Activated naive CD4-positive, alpha-beta T cell treated with anti-CD3 and anti-CD28 coated beads, Interleukin-2, amount 50 U/mL, for 72 hours (primary cell): ENCODE measurements at places on chromosomes 4 and X. TPM values are rescaled to one million over a fixed set of nuclear protein-coding genes. Genes with fewer than 3 reads are reported as not detected.

DNA sequence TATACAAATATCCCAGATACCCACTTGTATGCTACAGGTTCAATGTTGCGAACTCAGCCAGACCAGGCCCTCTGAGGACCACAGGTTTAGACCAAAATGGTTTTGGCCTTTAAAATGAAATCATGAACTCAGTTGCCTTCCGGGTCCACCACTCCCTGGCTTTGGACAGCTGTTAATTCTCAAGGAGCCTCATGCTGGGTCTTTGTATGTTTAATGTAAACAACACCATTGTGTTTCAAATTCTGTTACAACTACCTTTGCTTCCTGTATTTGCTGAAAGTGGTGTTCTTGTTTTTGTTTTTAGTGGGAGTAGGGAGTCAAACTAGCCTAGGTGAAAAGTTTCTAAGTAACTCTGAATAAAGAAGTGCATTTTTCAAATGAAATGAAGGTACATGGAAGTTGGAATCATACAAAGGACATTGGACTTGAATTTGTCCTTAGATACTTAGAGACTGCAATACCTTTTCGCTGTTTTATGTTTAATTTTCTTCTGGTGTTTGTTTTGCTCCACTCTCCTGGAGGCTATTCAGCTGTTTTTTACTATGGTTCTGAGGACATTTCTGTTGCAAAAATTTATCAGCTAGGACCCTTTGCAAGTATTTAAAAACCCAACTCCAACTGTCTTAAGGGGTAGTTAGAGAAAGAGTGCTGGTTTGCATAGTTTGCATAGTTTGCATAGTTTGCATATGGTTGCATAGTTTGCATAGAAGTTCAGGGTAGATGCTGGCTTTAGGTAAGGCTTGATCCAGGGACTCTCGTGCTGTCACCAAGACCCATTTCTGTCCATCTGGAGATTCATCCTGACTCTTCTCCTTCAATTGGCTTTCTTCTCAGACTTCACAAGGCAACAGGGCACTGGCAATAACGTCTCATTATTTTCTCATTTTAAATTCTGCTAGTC is 70.1 kb downstream of the MID1IP1 start:
- no peak for DNase-seq

DNA sequence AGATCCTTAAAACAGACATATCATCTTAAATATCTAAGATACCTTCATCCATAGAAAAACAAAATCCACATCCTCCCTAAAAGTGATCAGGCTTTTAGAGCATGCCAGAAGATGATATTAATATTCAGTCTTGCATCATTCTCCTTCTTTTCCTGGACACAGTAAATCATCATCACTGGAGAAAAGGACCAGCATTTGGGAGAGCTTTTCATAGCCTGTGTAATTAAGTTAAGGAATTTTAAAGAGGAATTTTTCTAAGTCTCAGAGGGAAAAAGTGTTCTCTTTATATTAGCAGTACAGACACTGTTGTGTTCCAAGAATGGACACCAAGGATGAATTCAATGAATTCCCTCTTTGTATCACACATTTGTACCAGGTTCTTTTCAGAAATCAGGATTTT is 696 bp downstream of the SCRG1 start:
- DNase-seq: no peak

DNA sequence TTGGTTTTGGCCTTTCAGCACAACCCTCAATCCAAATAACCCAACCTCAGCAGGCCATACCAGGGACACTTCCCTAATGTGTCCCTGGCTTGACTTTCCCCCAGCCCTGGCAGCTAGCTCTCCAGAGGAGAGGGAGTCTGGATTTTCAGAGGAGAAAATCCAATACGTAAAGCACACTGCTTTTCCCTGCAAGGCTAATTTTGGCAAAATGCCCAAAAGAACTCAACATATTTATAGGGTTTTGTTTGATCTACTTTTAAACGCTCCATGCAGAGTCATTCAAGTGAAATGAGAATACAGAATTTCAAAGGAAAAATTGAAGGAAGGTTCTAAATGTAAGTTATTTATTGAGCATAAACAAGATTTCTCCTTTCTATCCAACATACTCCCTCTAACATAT is 167.2 kb downstream of the SH3KBP1 start:
- DNase-seq: no peak

DNA sequence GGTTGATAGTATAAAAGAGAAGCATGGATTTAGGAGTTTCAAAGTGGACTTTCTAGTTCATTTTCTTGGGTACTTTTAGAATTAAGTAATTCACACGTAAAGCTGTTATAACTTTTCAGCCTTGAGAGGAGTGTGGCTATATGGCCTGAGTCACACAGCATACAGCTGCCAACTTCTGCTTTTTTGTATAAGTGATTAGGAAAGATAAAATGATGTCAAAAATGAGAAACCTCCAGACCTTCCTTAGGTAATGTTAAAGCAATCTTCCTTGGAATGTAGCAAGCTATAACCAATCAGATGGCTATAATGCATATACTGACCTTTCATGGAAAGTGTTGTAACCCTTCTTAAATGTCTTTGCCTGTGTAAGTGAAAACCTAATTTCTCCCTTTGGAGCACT is 39.2 kb downstream of the RAB40AL start:
- no peak for DNase-seq

DNA sequence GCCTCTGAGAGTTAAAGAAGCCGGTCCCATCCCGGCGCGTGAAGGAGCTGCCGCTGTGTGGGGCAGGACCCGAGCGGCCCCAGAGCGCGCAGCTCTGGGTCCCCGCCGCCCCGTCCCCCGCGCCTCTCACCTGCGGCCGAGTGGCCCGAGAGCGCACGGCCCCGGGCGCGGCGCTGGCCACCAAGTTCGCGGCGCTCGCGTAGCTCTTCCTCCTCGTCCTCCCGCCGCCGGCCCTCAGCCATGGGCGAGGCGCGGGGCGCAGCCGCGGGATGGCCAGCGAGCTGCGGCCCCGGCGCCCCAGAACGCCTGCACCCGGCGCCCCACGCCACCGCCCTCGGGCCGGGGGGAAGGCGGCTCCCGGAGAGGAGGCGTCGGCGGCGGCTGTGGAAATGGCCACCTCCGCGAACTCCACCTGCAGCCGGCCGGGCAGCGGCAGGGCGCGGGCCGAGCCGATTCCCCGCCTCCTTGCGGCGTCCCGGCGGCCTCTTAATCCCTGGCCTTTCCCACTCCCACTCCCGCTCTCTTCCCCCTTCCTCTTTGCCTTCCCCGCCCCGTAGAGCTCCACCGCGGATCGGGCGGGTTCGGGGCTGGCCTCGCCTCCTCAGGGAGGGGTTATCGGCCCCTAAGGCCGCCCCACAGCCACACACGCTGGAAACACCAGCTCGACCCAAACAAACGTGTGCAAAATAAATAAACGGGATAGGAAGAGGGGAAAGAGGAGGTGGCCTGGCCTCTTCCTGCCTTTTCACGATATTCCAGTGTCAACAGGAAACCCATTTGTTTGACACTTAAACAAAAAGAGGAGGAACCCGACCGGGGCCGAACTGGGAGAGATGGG is at the start of gene SH3D19:
SH3D19 (minus strand) TSS at position 495 of the 838 bp plus-strand sequence; CDS start at position 242, 253 bp downstream.
- DNase-seq: peak; percentile 4

DNA sequence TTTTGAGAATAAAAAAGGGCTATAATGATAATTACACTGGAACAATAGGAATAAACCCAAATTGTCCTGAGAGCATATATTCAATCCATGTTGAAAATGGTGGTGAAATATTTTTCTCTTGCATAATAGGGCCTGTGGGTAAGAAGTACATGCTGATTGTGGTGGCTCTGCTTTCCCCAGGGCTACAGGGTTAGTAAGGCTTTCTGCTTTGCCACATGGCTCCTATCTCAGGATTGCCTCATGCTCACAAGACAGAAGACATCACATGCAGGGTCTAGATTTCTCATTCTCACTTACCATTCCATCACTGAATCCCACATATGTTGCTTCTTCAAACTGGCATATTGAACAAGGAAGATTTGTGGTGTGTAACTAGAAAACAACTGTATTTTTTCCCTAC is 12.4 kb upstream of the VEGFC start:
- DNase-seq: no peak

DNA sequence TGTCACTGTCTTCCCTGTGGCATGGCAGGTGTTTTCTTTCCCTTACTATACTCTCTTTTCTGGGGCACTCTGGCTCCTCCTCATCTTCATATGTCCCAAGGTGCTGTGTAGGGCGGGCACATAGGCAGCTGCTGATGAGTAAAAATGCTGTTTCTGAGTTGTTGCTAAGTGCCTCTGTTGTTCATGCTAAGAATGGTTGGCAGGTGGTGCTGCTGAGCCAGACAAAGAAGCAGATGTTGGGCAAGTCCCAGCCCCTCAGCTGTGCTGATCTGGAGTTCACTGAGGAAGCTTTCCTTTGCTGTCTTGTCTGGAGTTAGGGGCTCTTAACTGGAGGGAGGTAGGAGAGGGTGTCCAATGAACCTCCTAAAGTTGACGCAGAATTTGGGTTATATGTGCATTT is 40.6 kb downstream of the HADH start:
- DNase-seq: peak; percentile 75

DNA sequence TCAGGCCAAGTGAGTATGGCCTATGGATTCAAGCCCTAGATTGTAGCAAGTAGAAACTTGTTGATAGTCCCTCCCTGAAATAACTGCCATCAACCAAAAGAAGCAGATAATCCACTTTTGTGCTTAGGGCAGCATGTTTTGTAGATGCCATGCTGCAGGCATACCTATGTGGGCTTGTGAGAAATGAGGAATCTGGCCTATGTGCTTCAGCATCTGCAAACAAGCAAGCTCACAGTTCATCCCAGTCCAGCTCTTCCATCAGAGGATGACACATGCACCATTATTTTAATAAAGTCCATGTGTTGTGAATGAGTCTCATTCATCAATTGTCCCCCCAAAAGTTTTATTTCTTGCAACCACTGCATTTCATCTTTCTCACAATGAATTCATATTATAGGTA is 421.9 kb upstream of the DIPK2B start:
- no peak for DNase-seq

GRCh38 chr4:124641715-124642381 is 70.7 kb downstream of the ANKRD50 start:
- no peak for DNase-seq

- no peak for DNase-seq
These were observed 33.3 kb upstream of the LONRF3 start for GRCh38 chrX:118941147-118941546.

DNA sequence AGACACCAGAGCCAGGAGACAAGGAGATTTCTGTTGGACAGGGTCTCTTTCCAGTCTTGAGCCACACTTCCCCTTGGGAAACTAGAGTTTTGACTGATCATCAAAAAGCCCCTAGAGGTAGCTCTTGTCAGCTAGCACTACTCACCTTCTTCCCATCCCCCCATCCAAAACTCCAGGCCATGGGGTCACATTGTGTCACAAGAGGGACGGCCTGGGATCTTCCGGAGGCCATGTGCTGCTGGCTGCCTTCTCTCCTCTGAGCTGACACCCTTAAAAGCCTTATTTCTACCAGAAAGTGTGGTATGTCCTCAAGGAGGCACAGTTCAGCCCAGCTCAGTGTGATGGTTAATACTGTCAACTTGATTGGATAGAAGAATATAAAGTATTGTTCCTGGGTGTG is 7.8 kb downstream of the PNMA3 start:
- DNase-seq: no peak

DNA sequence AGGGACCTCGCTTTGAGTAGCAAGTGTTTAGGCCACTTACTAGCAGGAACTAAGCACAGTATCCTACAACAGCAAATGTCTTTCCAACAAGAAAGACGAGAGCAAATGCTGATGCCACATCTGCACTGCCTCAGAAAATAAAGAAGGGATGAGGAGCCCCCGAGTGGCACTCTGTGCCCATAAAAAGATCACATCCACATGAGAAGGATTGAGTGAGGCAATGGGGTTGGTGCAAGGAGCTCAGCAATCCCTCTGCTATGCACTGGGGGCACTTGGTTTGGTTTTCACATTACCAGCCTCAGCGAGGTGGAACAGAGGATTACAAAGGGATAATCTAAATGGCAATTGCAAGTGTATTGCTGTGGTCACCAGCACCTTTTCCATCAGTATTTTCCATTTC is 252.8 kb upstream of the SLC7A11 start:
- no peak for DNase-seq

- no peak for DNase-seq
These were observed 27.8 kb upstream of the SORBS2 start for GRCh38 chr4:185839770-185840169.

GRCh38 chr4:27059446-27059845 is 198.8 kb downstream of the STIM2 start:
- no peak for DNase-seq

- no peak for DNase-seq
These were observed 326.1 kb upstream of the EMCN start for GRCh38 chr4:100843910-100844309.

GRCh38 chr4:80243274-80244018 is 23.0 kb upstream of the FGF5 start:
- DNase-seq: no peak

DNA sequence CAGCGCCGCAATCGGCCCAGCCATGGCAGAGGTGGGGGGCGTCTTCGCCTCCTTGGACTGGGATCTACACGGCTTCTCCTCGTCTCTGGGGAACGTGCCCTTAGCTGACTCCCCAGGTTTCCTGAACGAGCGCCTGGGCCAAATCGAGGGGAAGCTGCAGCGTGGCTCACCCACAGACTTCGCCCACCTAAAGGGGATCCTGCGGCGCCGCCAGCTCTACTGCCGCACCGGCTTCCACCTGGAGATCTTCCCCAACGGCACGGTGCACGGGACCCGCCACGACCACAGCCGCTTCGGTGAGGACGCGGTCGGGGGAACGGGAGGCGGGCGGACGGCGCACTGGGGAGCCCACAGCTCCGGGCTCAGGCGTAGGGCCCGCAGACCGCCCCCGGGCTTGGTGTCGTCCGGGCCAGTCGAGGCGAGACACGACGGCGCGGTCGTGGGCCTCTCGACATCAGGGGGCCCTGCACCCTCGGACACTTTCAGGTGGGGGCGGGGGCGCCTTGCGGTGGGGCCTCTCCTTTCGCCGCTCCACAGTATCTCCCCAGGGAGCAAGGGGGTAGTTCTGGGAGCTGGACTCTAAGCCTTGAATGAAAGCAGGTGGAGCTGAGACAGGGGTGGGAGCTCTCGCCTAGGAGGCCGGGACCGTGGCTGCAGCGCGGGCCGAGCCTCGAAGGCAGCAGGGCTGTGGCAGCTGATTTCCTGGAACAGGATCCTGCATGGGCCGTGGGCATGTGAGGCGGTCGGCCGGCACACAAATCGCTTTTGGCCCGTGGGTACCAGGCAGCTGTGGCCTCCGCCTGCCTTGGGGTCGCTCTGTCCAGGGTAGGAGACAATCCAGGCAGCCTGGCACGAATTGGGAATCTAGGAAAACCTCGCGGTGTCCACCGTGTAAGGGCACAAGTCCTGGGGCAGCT is 722 bp downstream of the FGF16 start:
- no peak for DNase-seq

Gene USP17L30
- not detected for total RNA-seq

Gene EMCN
- total RNA-seq: not detected

Gene PABPC5
- not detected for total RNA-seq

Gene GSX2
- not detected for total RNA-seq

Gene UCHL1
- total RNA-seq: 1.5 TPM
